AG04449 (cell line): ENCODE measurements at places on chromosomes 13 and 19.

- peak; percentile 56 for DNase-seq
Measured at GRCh38 chr13:66673401-66673800, 556.7 kb downstream of the PCDH9 start.

- no peak for DNase-seq
Measured at GRCh38 chr13:108574856-108575255, 54.6 kb upstream of the MYO16 start.

GRCh38 chr13:78589206-78589605 is 14.1 kb downstream of the POU4F1 start:
- DNase-seq, result no peak

- DNase-seq, result no peak
Measured at GRCh38 chr19:41456342-41456918, 13.5 kb downstream of the ERICH4 start.

GRCh38 chr19:12838182-12838885 is at the start of gene MAST1:
Gene MAST1 (plus strand): TSS chr19:12838515. CDS start chr19:12838573, 58 bp downstream.
- DNase-seq, result no peak

DNA sequence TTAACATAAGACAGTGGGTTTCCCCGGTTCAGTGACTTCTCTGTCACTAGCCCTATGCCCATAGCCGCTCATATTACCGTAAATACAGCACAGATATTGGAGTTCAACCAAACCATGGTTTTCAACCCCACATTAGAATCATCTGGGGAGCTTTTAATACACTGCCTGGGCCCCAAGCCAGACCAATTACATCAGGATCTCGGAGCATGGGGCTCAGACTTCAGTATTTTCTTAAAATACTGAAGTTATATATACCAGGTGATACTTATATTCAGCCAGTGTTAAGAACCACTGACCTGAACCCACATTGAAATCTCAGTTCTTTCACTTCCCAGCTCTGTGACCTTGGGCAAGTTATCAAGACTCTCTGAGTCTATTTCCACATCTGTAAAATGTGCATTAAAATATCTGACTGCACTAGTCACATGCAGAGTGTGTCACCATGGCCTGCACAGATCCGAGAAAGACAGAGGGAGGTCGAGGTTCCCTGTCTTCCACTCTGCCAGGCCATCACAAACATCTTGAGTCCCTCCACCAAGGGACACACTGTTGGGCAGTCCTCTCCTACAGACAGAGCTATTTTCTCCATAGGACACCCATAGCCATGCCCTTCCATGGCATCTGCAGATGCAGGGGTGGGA is 32.2 kb upstream of the IPO5 start:
- no peak for DNase-seq

- DNase-seq, result no peak
Measured at GRCh38 chr13:90995001-90995400, 352.5 kb upstream of the MIR17HG start.

- no peak for DNase-seq
Measured at GRCh38 chr13:74555276-74555625, 421.0 kb upstream of the KLF12 start.

- DNase-seq, result no peak
Measured at GRCh38 chr13:75395066-75395465, 86.9 kb downstream of the TBC1D4 start.

DNA sequence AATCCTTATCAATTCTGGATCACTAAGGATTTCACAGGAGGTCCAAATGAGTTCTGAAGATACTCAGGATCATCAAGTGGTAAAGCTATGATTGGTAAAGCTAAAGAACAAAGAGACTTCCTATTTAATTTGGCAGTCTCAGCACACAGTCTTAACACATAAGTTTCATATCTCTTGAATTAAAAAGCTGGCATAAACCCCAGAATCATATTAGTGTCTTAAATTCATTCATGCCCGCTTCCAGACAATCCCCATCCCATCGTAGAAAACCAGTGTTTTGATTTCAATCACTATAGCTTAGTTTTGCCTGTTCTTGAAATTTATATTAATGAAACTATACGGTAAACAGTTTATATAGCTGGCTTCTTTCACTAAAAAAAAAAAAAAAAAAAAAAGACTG is 278.7 kb downstream of the DIAPH3 start:
- no peak for DNase-seq

DNA sequence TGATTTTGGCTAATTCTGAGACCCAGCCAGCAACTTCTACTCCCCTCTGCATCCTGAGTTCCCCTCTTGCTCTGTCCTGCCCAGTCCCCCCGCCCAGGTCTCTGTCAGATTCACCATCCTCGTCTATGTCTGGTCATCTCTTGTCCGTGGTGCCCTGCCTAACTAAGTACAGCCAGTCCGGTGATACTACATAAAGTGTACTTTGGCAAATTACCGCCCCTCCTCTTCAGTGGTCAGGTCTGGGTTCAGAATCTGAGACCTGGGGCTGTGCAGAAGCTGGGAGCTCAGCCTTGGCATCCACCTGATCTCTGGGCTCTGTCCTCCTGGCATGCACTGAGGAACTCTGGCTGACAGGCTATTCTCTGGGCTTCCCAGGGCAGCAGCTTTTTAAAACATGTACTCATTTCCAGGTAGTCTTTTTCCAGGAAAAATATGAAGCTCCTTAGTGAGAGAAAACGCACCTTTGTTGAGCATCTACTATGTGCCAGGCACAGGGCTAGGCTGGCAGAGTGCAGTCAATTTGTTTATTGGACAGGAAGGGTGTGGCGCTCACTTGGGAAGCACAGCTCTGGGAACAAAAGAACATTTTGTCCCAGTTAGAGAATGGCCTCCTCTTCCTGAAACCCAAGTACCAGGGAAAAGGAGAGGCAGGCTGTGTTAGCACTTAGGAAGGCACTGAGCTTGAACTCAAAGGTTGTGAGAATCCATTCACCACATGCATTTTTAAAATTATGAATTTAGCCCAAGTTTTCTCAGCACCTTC is 88.9 kb downstream of the TSHZ3 start:
- no peak for DNase-seq

GRCh38 chr13:65453982-65454381 is 1776.2 kb downstream of the PCDH9 start:
- no peak for DNase-seq

GRCh38 chr13:43830497-43830881 is 43.7 kb upstream of the ENOX1 start:
- DNase-seq, result peak; percentile 78

DNA sequence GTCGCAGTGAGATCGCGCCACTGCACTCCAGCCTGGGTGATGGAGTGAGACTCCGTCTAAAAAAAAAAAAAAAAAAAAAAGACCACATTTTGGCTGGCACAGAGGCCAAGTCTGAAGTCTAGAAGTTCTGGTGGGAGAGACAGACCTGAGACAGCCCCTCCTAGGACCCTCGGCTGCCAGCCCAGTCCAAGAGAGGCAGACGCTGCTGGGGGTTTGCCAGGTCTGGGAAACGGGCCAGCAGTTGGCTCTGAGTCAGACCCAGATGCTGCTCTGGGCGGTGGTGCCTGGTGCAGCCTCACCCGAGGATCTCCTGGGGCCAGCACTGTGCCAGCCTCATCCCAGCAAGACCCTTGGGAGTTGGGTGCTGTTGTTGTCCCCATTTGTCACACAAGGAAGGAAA is 5.8 kb downstream of the FCHO1 start:
- DNase-seq, result no peak

DNA sequence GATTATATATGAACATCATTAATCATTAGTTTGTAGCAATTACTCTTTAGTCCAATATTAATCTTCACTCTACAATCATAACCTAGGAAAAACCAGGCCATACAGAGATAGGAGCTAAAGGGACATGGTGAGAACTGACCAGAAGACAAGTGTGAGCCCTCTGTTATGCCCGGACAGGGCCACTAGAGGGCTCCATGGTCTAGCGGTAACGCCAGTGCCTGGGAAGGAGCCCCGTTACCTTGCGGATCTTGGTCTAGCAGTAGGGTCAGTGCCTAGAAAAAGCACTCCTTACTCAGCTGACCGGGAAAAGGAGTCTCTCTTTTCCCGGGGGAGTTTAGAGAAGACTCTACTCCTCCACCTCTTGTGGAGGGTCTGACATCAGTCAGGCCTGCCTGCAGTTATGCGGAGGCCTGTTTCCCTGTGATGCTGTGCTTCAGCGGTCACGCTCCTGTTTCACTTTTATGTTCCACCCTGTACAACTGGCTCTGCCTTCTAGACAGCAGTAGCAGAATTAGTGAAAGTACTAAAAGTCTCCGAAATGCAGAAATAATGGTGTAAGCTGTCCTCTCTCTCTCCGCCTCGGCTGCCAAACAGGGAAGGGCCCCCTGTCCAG is 13.8 kb downstream of the OR7D4 start:
- no peak for DNase-seq

DNA sequence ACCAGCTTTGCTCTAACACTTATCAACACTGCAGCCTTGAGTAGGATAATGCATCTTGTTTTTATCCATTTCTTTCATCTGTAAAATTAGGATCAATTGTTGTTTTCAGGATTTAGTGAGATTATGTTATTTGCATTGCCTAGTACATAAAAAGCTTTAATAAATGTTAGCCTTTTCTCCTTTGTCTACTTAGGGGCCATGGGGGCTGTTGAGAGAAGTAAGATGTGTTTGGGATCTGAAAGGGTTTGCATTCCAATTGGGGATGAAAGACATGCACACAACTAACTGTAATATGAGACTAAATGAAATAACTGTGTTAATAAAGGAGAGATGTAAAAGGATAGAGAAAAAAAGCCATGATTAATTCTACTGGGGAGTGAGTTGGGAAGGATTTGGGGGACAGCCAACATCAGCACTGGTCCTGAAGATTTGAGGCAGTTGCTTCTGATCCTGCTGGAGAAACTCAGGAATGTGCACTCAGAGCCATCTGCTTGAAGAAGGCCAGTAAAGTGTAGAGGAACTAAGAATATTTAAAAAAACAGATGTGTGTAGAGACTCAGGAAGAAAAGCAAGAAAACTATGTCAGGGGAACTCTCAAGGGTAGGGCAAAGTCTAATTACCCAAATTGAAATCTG is 236.3 kb downstream of the OLFM4 start:
- DNase-seq, result no peak
